ENCODE measurements at places on chromosomes 1 and 21.

DNA sequence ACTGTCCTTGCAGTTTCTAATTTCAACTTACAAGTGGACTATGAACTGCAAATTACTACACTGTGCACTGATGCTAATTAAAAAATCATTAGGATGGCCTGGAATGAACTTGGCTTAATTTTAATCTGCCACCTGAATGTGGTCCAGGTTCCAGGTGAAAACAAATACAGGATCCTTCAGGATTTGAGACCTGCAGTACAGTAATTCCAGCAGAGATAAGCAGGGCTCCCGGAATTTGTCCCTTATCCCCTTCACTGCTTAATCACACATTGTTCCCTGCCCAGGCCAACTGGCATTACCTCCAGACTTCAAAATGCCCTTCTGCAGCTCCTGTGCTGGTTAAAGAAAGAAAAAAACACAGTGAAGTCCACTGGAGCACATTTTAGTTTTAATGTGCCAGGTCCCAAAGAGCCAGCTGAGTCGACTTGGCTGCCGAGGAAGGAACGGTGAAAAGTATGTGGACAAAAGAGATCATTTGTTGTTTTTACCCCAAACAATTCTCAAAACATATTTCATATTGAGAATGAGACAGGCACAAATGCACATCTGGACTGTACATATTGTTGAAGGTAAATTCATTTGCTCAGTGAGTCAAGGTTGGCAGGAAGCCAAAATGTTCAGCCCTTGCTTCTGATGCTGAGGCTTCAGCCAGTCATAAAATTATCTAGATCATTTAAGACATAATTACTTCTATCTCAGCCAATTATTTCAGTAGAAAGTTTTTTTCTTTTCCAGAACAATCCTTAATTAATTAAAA, 28.3 kb downstream of the DEGS1 start:
- DNase-seq = no peak

DNA sequence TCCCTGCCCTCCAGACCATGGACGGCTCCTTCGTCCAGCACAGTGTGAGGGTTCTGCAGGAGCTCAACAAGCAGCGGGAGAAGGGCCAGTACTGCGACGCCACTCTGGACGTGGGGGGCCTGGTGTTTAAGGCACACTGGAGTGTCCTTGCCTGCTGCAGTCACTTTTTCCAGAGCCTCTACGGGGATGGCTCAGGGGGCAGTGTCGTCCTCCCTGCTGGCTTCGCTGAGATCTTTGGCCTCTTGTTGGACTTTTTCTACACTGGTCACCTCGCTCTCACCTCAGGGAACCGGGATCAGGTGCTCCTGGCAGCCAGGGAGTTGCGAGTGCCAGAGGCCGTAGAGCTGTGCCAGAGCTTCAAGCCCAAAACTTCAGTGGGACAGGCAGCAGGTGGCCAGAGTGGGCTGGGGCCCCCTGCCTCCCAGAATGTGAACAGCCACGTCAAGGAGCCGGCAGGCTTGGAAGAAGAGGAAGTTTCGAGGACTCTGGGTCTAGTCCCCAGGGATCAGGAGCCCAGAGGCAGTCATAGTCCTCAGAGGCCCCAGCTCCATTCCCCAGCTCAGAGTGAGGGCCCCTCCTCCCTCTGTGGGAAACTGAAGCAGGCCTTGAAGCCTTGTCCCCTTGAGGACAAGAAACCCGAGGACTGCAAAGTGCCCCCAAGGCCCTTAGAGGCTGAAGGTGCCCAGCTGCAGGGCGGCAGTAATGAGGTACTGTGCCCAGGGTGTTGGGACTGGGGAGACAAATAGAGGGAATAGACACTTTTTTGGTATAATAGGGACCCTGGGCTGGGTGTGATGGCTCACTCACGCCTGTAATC, 1.0 kb downstream of the ZBTB48 start:
- DNase-seq = no peak

DNA sequence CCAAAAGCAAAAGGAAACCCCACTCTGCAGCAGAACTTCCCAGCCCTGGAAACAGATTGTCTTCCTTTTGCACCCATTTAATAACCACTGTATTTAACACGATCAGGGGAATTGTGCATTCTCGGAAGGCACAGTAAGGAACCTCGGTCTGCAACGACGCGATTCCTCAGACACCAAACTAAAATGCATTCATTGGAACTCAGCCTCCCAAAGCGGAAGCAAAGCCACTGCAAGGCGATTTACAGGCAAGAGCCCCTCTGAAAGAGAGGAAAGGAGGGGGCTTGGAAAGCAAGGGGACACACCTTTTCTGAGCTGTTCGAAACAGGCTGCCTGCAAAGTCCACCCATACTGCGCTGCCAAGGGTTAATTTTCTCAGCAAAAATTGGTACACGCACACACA, 297.7 kb downstream of the OMA1 start:
- DNase-seq = no peak

GRCh38 chr21:37686991-37687810, 229.1 kb downstream of the KCNJ6 start:
- DNase-seq = no peak

DNA sequence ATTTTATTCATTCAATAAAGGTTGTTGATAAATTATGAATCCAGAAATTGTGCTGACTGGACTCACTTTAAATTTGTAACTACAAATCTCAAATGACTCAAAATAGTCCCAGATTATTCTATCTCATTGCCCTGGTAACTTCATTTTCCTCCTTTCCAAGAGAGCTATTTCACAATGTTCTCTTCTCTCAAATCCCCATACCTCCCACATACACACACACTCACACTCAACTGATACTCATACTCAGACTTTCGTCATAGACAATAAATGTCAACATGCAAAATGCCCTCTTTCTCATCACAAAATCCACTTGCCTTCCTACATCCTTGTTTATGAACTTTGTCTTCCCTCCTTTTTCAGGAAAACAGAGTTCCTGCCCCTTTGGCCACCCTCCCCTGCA, 33.3 kb downstream of the EXTL2 start:
- no peak for DNase-seq

- no peak for DNase-seq
These were observed 1.4 kb downstream of the PTBP2 start for GRCh38 chr1:96722958-96723357.

- DNase-seq = no peak
These were observed 1.5 kb upstream of the AKNAD1 start for GRCh38 chr1:108858230-108858950.

DNA sequence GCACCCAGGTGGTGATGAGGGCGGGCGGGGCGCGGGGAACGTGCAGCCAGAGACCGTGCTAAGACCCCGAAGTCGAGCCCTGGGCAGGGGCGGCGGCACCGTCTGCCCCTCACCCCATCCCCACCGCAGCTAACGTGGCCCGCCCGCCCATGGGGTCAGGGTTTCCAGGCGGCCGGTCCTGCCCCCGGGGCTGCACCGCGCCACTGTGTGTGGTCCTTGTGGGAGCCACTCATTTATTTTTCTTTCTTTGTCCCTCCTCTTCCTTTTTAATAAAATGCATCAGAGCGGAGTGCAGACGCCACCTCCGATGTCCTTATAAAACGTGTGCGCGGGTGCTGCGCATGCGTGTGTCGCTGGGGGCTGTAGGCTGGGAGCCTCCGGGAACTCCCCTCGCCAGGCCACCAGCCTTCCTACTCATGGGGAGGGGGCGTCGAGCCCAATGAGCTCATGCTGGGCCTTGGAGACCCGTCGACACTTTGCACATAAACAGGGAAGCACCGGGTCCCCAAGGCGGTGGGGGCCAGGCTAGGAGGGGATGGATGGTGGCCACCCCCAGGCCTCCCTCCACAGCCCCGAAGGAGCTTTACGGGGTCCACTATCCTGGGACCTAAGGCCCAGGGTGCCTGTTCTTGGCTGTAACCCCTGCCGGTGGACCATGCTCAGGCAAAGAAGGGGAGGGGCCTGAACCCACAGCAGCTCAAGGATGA, 59.9 kb downstream of the WNT9A start:
- no peak for DNase-seq

DNA sequence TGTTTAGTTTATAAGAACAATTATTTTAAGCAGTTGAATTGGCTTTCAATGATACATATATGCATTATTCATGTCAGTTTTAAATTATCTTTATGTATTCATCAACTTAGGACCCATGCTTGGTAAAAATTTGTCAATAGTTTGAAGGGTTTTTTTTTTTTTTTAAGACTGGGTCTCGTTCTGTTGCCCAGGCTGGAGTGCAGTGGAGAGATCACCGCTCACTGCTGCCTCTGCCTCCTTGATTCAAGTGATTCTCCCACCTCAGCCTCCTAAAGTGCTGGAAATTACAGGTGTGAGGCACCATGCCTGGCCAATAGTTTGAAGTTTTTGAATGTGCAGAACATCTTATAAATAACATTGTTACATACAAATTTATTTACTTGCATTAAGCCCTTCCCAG, 1671.0 kb upstream of the B3GALT2 start:
- no peak for DNase-seq

DNA sequence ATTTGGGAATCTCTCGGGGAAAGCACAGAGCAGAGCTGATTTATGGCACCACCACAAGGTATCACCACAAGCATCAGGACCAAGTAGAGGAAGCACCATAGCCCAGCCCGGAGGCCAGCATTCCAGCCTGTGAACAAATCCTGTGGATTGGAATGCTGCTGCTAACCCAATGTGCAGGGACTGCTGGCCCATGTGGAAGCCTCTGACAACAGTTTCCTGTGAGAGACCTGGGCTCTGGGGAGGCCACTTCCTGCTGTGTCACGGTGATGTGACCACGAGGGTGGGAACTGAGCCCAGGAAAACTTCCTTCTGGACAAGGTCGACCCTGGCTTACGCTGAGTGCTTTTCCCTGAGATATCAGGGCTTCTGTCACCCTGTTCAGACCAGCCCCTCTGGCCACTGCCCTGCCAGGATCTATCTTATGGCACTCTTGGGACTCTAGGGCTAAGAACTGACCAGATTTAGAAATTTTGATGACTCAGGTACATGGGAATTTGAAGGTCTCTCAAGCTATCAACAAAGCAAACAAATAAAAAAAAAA, 88.3 kb upstream of the NGF start:
- DNase-seq = no peak

GRCh38 chr1:164735315-164736052, 176.5 kb downstream of the PBX1 start:
- no peak for DNase-seq

DNA sequence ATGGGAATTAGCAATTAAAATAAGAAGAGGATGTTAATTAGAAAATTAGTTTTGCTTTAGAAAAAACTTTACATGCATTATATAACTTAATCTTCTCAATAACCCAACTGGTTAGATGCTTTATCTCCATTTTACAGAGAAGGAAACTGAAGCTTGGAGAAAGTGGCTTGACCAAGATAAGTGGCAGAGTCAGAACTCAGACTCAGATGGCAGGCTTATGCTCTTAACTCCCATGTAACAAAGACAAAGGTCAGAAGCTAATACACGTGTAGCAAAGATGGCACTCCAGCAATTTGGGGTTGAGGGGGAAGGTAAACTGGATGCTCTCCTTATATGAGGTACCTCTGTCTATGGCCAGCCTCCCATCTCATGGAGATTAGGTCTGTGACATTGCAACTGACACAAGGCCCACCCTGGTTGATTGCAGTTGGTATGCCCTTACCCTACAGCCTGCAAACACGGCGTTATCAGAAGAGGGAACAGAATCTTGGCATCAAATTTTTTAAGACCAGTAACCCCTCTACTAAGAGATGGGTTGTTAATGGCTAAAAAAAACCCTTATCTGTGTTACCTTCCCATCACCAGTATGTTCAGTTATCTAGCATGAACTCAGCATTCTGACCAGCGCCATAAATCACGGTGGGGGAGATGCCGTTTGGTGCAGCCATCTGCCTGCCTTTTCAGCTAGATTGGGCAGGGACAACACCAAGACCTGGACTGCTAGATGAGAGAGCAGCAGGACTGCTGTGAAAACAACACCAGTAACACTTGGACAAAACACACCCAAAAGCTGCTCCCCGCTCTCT, 97.0 kb downstream of the UBR4 start:
- no peak for DNase-seq

GRCh38 chr1:212500351-212500750, 67.6 kb downstream of the NENF start:
- DNase-seq = no peak

DNA sequence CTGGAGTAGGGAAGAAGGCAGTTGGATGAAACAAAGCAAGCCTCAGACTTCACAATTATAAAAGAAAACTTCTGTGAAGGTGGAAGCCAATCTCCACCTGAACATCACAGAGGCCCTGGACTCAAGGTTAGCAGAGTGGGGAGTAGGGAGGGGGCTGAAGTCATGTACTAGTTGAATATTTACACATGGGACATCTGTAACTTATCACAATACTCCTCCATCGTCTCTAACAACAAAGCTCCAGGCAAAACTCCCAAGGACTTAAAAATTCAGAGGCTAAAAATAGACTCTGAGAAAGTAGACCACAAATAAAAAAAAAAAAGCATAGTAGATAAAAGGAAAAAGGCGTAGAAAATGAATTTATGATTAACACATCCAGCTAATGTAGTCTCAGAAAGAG, 326.3 kb upstream of the PKN2 start:
- DNase-seq = no peak

DNA sequence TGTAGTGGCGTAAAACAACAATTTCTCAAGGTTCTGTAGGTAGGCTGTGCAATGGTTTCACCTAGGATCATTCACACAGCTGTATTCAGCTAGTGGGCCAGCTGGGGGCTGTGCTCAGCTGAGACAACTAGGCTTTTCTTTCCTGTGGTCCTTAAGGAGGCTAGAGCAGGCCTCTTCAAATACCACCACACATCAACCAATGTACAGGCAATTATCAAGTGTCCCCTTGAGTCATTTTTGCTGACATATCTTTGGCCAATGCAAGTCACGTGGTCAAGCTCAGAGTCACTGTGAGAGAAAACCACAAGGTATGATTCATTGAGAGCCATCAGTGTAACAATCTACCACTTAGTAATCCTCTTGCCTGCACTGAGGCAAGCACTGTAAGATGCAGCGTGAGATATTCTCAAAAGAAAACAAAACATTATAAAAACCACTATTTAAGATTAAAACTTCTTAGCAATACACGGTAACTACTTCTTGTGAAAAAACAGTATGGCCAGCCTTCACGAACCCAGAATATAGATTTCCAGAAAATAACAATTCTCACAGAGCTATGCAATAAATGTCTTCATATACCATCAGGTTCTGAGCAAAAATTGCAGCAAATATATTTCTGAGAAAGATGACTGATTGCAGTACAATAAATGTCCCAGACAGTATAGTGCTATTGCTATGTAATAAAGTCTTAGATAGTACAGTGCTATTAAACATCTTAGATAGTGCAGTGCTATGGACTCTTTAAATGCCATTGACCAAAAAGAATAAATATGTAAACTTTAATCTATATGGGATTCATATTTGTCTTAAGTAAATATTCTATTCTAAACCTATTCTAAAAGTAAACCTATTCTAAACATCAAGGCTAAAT, 55.3 kb downstream of the NME7 start:
- peak; percentile 7 for DNase-seq

DNA sequence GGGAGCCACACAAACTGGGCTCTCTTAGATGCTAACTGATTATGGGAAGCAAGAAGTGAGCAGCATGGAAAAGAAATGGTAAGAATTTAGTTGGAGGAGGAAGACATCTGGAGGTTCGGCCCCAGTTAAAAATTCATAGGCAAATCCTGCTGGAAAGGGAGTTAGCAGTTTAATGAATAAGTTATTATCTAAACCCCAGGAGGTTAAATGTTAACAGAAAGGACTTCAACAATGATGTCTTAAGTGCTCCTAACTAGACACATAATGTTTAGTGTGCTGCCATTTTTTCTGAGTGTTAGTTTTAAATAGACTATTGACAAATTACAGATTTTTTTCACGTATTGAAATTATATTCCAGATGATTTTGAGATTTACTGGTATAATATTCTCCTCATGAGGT, 1265.3 kb upstream of the ADGRL2 start:
- DNase-seq = no peak

GRCh38 chr1:22592919-22593790, 29.9 kb downstream of the EPHA8 start:
- DNase-seq = no peak

GRCh38 chr1:116772648-116773045, 18.4 kb downstream of the CD2 start:
- DNase-seq = no peak

All from stimulated activated CD8-positive, alpha-beta memory T cell treated with anti-CD3 and anti-CD28 coated beads, Interleukin-4, amount 100 ng/mL, for 4 hours (primary cell).